CD4-positive, alpha-beta memory T cell (primary cell): ENCODE measurements at places on chromosomes 3 and 15. TPM values are rescaled to one million over a fixed set of nuclear protein-coding genes. Genes with fewer than 3 reads are reported as not detected.

The FYTTD1 gene
- polyA plus RNA-seq = 120 TPM

- no peak for DNase-seq
Measured at GRCh38 chr3:138933981-138934691, 12.8 kb downstream of the FOXL2 start.

DNA sequence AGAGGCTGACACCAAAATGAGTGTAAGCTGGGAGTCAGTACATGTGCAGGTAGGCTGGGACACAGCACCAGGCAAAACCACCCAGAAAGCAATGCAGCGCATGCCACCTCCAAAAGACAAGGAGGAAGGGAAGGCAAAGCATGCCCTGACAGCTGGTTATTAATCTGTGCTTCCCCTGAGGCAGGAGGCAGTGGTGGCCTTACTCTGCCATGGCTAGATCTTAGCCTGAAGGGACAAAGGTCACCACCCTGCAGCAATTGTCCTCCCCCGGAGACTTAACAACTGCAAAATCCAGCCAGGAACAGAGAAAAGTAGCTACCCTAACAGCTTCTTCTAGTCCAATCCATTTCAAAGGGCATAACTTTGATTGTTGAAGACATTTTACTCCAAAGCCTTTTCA is 73.7 kb downstream of the PLD1 start:
- no peak for DNase-seq

The SIDT1 gene
- polyA plus RNA-seq = 12.1 TPM

The ZBTB20 gene
- 30.5 TPM for polyA plus RNA-seq

GRCh38 chr3:76267851-76268380 is 482.6 kb upstream of the ZNF717 start:
- DNase-seq = no peak

DNA sequence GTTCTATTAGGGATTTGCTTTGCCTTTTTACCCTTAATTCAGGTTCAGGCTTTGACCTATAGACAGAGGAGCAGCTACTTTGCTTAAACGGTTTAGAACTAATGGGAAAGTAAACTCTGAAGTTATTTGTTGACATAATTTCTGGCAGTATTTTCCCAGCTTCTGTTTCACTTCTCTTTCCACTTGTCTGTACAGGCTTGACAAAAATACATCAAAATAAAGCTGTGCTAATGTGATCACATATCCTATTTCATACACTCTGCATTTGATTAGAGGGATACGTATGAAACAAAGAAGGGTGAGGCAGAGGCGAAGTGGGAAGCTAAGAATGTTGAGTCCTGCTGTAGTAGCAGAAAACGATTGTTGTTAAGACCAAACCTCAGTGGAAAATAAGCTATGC is 389.1 kb upstream of the RARB start:
- no peak for DNase-seq

DNA sequence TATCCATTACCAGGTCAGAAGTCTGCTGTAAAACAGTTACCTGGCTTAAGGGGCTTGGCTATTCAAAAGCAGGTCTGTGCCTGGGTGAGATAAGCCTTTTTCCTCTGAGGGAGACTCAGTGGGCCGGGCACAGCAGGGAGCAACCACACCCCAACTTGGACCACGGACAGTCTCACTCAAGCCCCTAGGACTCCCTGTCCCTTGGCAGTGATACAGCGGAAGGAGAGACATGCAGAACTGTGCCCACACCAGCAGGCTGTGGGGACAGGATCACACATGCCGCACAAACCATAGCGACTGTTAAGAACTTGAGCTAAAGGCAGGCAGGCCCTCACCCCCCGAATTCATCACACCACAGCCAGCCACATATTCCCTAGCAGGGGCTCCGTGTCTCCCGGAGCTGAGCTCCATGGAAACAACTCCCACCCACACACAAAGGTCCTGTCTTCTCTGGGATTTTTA is 2.8 kb upstream of the GP5 start:
- DNase-seq = no peak

DNA sequence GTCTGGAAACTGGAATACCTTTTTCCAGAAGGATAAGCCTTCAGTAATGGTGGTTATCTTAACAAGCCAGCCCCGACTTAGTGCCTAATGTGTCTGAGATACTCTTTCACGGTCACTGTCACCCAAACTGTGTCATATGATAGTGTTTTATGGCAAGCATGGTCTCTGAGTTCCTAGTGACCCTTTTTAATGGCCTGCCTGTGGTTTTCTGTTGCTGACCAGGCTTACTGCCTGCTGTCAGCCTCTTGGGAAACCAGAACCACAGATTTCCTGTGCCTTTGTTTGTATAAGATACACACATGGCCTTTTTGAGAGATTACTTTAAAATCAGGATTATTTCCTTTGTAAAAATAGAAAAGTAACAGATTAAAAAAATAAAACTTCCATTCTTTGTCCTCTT is 22.4 kb downstream of the HPS3 start:
- no peak for DNase-seq

DNA sequence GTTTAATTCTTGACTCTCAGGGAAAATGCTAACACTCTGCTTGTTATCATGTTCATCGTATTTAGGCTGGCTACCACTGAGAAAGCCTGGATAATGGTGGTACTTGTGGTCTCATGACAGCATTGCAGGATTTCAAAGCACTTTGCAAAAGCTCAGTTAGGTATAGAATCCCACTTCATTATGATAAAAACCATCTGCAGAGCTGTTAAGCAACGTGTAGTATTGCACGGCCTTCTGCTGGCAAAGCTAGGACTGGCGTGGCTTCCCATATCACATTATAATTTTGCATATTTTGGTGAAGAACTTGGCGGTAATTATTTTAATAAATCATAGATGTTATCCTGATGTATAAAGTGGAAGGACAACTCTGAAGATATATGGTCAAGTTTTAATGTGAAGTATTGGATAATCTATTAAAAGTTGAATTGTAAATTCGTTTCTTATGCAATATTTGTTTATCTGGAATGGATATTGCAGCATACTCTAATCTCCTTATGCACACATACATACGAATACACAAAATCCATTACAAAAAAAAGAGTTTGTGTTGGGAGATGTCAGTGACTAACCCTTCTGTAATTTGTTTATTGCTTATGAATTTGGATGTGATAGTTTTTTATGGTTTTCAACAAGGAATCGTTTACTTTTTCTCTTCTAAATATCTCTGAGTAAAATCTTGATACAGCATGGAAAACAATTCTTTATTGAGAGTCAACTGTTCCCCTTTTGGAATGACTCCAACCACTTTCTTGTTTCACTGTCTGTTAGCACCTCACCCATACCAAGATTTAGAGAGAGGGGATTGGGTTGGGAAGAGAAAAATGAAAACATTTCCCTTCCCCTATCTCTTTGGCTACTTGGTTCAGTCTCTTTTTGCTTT is 9.2 kb downstream of the RAB8B start:
- no peak for DNase-seq

DNA sequence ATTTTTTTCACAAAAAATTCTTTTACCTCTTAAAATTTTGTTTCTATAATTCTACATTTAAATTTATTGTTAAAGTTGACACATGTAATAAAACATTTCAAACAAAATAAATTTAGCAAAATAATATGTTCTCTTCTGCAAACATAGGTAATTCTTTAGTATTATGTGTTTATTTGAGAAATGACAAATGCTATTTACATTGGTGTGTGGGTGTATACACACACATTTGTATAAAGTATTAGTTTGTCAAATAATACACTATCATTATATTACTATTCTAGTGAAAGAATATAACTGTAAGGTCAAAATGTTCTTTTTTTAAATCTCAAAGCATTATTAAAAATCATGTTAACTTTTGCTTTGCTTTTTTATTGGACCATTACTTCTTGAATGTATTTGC is 1370.6 kb downstream of the SI start:
- no peak for DNase-seq

The AP4E1 gene
- polyA plus RNA-seq = 3.0 TPM

DNA sequence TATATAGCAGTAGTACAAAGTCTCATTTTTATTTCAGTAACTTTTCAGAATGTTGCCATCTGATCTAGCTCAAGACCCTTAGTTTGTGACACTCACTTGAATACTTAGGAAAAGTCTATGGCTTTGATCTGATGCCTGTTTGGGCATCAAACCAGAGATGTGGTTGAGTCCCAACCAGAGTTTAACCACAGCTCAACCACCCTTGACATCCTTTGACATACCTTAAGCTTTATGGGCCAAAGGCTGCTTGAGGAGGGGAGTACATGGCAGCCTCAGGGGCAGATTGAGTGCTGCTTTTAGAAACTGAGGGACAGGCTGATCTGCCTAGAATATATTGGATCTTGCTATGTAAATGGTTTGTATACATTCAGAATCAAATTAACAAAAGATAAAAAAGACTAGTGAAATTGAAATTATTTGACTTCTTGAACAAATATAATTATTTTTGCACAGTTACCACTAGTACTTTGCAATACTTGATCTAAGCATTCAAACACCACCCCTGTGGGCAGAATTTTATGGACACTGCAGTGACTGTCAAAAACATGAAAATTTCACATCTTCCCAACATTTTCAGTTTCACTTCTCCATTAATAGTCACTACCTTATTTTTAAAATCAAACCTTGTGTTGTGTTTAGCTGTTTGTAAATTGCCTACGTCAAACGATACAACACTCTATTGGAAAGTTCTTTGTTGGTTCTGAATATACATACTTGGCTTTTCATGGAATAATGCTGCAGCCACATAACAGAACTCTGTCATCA is 199.8 kb downstream of the UBE2E2 start:
- DNase-seq = no peak

- DNase-seq = no peak
Measured at GRCh38 chr3:193134856-193135255, 106.2 kb upstream of the PLAAT1 start.

DNA sequence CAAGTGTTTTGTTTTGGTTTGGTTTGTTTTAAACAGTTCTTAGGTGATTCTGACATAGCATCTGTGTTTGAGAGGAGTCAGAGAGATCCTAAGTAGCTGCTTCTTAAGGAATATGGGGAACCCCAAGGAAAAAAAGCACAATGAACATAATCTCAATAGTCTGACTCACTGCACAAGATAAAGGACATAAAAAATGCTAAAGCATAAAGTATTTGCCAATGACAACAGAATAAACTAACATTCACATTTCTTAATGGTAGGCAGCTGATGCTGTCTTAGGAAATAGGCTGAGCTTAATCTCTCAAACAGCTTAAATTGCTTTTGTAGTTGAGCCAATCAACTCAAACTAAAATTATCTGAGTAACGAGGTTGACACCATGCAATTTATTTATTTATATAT is 2.9 kb downstream of the NCEH1 start:
- DNase-seq = no peak

The UQCC5 gene
- 27.1 TPM for polyA plus RNA-seq

- DNase-seq = no peak
Measured at GRCh38 chr3:41681479-41681878, 280.4 kb downstream of the ULK4 start.

- no peak for DNase-seq
Measured at GRCh38 chr3:122743581-122744120, 50.0 kb downstream of the HSPBAP1 start.

DNA sequence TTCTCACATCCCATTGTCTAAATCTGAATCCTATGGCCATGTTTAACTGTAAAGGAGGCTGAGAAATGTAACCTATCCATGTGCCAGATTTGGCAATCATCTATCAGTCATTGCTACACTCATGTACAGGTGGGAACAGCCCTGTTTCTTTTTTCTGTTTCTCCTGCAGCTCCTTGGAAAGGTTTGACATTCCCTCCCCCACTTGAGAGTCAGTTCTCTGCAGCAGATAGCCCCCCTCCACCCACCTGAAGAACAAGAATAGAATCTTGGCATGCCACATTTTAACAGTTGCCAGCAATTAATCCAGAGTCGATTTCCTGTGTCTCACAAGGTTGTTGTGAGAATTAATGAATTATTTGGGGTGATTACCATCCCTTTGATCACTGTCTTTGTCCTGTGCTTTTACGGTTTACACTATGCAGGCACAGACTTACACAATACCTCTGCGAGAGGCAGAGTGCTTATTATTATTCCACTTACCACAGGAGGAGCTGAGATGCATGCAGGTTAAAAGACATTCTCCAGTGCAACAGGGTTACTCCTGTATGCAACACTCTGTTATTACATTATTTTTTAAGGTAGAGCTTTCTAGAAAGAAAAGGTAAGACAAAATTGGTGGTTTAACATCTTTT is 351.0 kb upstream of the THRB start:
- DNase-seq = no peak

The INKA1 gene
- 0.45 TPM for polyA plus RNA-seq
